DMS 273 treated with DMSO at 0.1 percent for 48 hours (cell line): ENCODE measurements at places on chromosomes 6 and 20.

DNA sequence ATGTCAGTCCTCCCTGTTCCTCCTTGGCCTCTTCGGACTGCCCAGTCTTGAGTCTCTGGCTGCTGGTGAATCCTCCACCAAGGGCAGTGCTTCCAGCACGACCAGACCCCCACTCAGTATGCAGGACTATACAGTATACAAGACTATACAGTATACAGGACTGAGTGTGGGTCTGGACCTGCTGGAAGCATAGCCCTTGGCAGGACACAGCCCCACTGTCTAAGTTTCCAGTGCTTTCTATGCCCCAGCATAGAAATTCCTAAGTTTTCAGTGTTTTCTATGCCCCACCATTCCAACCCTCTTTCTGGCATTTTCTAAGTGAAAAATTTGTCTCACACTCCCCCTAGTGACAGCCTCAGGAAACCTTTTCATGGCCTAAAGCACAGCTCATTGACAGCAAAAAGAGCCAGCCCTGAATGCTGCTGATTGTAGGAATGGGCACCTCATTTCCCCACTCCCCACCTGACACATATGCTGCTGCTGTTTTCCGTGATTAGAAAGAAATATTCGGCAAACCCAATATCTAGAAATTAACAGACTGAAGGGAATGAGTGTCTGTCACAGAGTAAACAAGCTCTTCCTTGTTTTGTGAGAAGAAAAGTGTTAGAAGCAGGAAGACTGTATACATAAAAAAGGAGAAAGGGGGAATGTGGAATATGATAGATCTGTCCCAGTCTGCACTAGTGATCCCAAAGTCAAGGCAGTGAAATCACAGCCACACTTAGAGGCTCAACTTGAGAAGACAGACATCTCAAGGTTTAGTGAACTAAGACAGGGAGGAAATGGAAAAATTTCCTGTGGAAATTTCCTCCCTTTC is 206.9 kb downstream of the IBTK start:
- no peak for DNase-seq

GRCh38 chr6:96194675-96195074 is 178.9 kb downstream of the FUT9 start:
- DNase-seq = no peak

DNA sequence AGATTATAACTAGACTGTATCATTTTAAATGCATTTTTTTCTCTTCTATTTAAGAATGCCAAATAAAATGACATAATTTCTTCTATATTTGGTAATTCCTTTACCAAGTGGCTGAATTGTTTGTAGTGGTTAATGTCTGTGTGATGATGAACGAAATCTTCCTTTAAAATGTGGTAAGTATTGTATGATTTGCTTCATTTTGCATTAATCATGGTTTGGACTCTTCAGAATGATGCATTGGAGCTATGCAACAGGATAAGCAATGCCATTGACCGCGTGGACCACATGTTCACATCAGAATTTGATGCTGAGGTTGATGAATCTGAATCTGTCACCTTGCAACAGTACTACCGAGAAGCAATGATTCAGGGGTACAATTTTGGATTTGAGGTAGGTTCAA is 99.6 kb downstream of the MAP3K4 start:
- no peak for DNase-seq

- no peak for DNase-seq
These were observed 3.0 kb upstream of the HUS1B start for GRCh38 chr6:659716-660581.

GRCh38 chr6:117555882-117556498 is 46.3 kb downstream of the GOPC start:
- no peak for DNase-seq

GRCh38 chr20:18005170-18005989 is 36.6 kb downstream of the MGME1 start:
- DNase-seq = no peak
